Hematopoietic multipotent progenitor cell treated with erythropoietin and hydrocortisone succinate and interleukin-3 and kit ligand, for 8 days (in vitro differentiated cells): ENCODE measurements at places on chromosomes 2 and 18.

DNA sequence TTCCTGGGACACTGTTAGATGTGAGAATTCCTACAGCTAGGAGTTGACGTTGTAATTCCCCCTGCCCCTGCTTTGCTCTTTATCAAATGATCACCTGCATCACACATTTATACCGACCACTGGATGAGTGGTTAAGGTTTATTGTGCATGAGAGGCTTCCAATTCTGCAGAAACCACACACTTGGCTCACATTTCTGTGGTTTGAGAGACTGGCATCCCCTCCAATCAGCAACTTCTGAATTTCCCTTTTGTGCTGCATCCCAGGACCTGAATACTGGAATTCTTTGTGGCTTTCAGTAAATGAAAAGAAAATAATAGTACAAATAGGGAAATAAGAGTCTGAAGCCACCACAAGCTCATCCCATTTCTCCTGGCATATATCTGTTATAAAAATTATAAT lies 628.7 kb upstream of the PIK3C3 start:
- DNase-seq = no peak

- no peak for DNase-seq
These were observed 152.6 kb upstream of the RND3 start for GRCh38 chr2:150640039-150640438.

GRCh38 chr2:190533968-190534309 lies 583 bp downstream of the NEMP2 start:
- DNase-seq = no peak

DNA sequence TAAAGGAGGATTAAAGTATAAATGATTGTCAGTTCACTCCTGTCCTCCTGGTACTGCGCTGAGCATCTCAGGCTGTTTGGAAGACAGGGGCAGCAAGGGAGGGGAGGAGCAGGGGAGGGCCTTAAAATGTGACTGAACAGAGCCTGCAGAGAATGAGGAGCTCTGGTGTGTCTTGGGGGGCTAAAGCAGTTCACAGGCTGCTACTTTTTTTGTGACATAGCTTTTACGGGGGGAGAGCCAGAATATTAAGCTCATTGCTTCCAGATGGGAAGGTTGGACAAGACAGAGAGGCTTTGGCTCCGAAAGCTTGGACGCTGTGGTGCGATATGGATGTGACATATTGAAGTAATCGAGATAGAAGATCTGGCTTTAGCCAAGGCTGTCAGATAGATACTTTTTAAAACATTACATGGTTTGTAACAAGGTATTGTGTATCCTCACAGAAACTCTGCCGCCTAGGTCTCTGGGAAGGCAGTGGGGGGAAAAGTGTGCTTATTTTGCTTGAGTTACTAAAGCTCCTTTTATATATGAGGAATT lies 40.5 kb downstream of the RDH14 start:
- no peak for DNase-seq

GRCh38 chr2:111618226-111618977 lies 265.6 kb downstream of the ANAPC1 start:
- DNase-seq = no peak

DNA sequence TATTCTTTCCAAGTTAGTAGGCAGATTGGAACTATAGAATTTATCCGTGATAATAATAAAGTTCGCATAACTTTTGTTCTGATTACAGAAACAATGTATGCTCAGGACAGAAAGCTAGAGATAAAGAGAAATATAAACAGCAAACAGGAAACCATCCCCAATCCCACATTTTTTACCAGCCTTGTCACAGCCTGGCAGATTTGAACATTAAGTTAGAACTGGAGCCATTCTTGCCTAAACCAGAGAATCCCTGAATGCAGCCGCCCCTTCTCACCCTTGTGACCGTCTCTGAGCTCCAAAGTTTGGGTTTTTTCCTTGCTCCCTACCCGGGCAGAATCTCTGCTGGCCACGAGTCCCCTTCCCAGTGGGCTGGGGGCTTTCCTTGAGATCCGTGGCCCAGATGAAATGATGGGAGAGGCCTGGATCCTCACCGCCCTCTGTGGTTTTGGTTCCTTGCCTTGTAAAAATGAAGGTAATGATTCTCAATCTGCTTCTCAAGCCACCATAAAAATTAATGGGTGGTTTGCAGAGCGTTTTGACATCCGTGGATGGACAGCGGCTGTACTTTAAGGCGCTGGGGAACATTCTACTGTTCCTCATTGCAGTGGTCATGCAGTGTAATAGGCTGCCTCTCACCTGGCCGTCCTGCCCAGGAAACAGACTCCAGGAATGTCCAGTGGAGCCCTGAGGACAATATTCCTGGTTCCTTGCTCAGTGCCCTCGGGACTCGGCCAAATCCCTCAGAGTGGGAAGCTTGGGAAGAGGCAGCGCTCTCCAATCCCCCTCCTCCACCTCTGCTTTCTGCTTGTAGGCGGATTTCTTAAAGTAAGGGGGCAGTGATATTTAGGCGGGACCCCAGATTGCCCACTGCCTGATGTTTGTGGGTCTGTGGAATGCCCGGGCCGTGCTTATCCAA lies 1.6 kb downstream of the SH3BP4 start:
- no peak for DNase-seq

DNA sequence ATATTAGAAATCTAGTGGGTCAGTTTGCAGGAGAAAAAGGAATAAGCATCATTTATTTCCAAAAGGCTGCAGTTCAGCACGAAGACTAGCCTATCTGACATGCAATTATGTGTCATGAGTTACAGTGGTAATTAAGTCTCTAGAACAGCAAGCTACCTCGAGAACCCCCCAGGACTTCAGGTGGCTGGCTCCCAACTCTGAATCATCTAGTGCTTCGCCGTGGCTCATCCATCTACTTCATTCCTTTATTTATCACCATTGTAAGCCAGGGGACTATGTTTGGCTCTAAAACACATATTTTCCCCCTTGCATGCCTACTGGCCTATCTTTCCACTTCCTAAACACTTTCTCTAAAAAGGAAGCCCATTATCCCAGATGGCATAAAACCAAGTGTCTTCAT lies 121.6 kb downstream of the TXNL1 start:
- DNase-seq = no peak

DNA sequence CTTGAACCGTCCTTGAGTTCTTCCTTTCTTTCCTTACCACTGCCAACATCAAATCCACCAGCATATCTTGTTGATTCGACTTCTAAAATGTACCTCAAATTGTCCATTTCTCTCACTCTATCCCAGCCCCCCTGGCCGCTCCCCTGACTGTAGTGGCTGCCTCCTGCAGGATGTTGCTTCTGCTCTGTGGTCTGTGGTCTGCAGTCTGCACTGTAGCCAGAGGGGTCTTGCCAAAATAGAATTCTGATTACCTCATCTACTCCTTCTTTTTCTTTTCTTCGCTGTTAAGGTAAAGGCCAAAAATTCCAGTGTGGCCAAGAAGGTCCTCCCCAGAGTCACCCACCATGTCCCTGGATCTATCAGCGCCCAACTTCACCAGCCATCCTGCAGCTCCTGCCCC lies 79.5 kb upstream of the ALPP start:
- no peak for DNase-seq

DNA sequence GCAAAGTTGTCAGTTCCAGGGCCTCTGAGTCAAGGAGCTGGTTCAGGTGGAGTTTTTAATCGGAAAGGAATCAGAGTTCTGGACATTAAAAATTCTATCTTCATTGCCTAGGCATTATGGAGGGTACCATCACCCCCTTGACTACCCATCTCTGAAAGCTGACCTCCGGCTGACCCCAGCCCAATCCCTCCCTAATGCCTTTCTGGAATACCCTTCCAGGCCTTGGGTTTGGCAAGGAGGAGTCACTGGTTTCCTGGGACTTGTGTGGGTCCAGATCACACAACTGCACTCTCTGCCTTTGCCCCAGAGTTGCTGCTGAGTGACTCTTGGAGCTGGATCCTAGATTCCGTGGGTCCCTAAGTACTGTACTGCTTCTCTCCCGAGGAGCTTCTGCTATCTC lies 1.0 kb upstream of the OSR1 start:
- DNase-seq = no peak

DNA sequence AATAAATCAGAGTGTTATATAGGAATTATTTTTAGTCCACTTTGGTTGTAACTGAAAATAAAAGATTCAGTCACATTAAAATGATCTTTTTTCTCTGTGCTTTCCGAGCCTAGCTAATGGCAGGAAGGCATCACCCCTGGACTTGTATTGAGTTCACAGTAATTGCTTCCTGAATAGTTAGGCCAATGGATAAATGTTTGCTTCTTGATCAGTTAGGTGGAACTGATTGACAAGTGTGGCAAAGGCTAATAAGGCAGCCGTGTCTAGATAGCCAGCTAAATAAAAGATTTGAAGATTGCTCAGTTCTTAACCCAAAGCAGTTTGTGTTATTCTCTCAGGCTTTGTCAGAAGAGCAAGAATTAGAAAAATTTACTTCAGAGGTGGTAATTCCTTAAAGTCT lies 20.8 kb downstream of the FAM171B start:
- DNase-seq = no peak

GRCh38 chr2:15735484-15736326 lies 144.0 kb downstream of the DDX1 start:
- no peak for DNase-seq

- no peak for DNase-seq
These were observed 135.1 kb upstream of the LHCGR start for GRCh38 chr2:48890454-48891131.

GRCh38 chr18:62420513-62421209 lies 95.6 kb downstream of the TNFRSF11A start:
- peak; percentile 90 for DNase-seq

DNA sequence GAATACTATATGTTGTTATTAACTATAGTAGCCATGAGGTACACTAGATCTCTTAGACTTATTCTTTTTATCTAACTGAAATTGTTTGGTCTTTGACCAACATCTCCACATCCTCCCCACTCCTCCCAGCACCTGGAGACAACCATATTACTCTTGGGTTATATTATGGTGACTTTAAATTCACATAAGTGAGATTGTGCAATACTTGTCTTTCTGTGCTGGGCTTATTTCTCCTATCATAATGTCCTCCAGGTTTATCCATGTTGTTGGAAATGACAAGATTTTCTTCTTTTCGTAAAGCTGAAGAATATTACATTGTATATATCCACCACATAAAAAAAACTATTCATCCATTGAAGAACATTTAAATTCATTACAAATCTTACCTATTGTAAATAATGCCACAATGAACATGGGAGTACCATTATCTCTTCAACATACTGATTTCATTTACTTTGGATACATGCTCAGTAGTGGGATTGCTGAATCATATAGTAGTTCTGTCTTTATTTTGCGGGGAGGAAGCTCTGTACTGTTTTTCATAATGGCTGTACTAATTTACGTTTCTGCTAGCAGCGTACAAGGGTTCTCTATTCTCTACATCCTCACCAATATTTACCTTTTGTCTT lies 159.2 kb upstream of the SCN7A start:
- DNase-seq = no peak

GRCh38 chr2:89763254-89763580 lies 1071.7 kb downstream of the RPIA start:
- DNase-seq = no peak

DNA sequence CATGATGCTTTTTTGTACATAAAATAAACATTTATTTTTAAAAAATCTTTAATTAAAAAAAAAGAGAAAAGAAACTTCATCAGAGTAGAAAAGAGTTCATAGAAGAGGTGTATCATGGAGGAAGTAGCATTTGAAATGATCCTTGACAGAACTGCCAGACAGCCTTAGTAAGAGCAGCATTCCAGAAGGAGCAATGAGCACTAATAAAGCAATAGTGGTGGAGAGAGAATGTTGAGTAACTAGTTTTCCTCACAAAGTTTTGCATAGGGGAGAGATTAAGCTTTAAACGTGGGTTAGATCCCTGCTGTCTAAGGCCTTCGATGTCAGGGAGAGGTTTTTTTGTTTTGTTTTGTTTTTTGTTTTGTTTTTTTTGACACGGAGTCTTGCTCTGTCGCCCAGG lies 29.8 kb upstream of the METTL21A start:
- no peak for DNase-seq

DNA sequence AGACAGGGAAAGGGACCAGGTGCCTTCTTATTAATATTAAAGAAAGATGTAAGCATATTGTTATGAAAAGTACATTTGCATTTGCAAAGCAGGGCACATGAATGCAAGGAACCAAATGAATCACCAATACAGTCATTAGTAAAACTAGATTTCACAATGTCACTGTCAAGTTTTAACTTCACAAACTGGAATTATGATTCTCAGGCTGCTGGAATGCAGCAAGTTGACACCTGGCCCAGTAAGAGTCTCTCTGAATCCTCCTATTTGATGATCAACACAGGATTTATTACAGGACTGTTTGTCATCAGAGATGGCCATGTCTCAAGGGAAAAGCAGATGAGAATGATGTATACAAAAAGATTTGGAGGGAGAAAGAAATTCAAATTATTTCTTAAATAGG lies 72.9 kb upstream of the STK39 start:
- no peak for DNase-seq

DNA sequence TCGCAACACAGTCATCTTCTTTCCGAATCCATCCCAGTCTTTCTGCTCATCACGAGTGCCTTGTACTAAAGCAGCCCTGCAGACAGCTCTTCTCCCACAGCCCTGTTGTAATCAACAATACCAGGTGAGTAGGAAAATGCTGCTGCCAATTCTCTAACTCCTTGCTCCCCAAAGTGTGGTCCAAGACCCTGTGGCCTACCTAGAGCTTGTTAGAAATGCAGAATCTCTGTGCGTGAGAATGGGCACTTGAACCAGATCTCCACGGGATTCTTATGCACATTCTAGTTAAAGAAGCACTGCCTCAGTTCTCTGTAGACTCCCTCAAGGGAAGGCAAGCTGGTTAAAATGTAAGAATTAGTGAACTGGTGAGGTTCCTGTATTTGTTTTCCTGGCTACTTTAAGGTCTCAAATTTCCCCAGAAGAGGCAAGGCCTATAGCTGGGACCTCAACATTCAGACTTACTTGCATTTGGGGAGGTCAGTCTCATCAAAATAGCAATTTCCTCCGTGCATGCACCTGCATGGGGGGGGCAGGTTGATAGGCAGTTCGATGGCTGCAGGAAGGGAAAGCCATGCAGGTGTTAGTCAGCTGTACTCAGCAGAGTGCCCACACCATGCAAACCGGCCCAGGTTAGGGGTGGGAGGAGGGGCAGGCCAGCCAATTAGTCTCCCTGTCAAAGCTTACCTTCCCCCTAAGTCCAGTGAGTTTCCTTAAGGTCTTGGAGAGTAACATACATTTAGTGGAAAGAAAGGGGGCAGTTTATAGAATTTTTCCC lies 70.8 kb downstream of the DHRS9 start:
- no peak for DNase-seq

- DNase-seq = no peak
These were observed 14.5 kb downstream of the RNF144A start for GRCh38 chr2:6931753-6932152.

- DNase-seq = no peak
These were observed 49.1 kb downstream of the CAB39 start for GRCh38 chr2:230761704-230762103.

DNA sequence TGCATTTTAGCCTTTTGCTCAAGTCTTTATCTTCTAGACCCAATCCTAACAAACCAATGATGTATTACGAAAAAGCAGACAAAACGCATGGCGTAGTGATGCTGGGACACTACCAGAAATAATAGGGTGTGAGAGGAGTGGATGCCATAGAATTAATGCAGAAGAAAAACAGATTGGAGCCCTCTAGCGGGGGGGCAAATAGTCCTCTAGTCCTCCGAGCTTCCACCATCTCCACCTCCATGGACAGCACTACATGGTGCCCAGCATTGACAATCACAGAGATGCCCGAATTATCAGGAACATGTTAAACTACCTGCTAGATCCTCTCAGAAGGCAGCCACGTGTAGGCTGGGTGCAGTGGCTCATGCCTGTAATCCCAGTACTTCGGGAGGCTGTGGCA lies 15.4 kb upstream of the ROCK2 start:
- DNase-seq = no peak
